Prostate gland (tissue), 2 donors: ENCODE measurements at places on chromosomes 11 and 22. TPM values are rescaled to one million over a fixed set of nuclear protein-coding genes. Genes with fewer than 3 reads are reported as not detected.

DNA sequence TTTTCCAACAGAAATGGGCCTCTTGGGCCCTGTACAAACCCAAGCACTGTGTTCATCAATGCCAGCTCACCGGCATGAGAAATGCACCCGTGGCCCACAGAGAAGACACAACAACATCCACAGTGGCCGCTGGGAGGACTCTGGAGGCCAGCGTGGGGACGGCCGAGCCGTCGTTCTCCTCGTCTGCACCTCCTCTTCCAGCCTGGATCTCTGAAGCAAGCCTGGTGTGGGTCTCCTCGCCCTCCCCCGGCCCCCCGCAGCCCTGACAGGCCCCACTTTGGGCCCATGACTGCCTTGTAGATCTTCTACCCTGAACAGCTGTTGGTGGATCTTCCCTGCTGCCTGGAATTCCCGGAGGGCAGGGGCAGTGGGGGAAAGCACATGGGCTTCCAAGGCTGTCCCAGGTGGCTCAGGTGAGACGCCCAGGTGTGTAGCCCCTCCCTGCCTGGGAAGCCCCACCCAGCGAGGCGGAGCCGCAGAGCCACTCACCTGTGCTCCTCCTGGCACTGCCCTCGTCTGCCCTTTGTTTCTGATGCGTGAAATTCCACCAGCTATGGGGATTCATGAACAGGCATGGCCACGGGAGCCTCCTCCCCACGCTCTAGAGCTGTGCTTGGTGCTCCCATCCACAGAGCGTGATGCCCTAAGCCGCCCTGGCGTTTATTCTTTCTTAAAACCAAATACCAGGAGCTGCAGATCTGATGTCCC, 225.9 kb downstream of the BRD1 start:
- DNase-seq, result no peak

- DNase-seq, result no peak
These were observed 59.5 kb downstream of the TNRC6B start for GRCh38 chr22:40237241-40237640.

Gene MS4A4E
- total RNA-seq, result not detected

DNA sequence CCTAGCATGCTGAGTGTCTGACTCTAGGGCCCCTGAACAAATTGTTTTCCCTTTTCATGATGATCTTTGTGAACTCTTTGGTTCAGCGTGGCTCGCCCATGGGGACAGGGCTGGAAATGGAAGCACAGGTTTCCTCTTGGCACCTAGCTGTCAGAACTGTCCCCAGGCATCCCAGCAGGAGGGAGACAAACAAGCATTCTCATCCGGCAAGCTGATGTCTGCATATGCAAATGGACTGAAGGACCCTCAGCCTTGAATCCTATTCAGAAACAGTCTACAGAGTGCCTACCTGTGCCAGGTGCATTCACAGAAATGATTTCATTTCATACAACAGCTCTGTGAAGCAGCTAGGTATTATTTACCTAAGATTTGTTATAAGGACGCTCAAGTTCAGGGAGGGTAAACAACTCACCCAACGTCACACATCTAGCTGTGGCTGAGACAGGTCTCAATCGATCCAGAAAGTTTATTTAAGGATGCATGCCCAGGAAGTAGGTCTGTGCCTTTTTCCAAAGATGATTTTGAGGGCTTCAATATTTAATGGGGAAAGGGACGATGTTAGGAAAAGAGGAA, 176.4 kb downstream of the KIRREL3 start:
- no peak for DNase-seq

- DNase-seq, result no peak
These were observed 61.4 kb upstream of the MTMR2 start for GRCh38 chr11:95985174-95985808.

Gene DENND6B
- 9.6 TPM for total RNA-seq

DNA sequence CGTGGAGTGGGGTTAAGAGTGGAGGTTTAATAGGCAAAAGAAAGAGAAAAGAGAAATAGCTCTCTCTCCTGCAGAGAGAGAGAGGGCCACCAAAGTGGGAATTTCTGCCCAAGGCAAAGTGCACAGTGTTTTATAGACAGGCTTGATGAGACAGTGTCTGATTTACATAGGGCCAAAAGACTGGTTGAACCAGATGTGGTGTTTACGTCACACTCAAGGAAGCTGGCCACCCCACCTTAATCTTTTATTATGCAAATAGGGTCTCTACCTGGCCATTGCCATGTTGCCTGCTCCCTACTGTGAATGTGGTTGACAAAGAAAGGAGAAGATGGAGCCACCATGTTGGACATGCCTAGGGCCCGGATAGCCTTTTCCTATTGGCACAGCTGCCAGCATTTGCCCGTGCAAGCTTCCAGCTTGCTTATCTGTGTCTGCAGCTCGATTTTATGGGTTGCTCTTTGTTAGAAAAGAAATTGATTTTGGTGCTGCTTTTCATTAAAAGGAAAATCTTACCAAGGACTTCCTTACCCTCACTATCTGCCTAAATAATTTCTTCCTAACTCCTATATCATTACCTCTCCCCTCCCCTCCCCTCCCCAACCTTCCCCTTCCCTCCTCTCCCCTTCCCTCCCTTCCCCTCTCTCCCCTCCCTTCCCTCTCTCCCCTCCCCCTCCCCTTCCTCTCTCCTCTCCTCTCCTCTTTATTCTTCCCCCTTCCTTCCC, 436.0 kb downstream of the NELL1 start:
- DNase-seq, result no peak

GRCh38 chr11:122977470-122978298, 4.0 kb downstream of the BSX start:
- no peak for DNase-seq

Gene ZP1
- 0.68 TPM for total RNA-seq

DNA sequence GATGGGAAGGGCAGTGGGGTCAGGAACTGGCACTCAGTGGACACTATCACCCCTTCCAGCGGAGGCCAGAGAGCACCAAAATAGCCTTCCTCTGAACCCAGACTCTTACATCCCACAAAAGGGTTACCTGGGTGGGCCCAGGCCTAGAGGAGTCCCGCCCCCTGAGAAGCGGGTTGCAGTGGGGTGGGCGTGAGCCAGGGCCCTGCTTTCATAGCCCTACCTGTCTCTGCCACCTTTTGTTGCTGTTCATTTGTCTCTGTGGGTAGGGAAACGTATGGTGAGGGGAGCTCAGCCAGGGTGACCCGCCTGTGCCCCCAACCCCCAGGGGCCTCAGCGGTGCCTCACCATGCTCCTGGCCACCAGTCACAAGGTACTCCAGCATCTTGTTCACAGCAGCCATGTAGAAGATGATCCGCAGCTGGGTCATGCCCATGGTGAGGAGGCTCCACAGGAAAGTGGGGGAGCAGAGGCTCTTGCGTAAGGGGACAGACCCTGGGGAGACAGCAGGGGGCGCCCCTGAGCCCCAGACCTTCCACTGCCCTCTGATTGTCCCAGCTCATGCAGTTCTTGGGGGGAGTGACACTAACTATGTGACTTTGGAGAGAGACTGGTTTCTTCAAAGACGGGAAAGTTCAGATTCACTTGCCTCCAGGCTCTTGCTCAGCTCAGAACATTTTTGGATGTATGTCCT, 24.0 kb downstream of the SLC43A1 start:
- DNase-seq, result no peak

DNA sequence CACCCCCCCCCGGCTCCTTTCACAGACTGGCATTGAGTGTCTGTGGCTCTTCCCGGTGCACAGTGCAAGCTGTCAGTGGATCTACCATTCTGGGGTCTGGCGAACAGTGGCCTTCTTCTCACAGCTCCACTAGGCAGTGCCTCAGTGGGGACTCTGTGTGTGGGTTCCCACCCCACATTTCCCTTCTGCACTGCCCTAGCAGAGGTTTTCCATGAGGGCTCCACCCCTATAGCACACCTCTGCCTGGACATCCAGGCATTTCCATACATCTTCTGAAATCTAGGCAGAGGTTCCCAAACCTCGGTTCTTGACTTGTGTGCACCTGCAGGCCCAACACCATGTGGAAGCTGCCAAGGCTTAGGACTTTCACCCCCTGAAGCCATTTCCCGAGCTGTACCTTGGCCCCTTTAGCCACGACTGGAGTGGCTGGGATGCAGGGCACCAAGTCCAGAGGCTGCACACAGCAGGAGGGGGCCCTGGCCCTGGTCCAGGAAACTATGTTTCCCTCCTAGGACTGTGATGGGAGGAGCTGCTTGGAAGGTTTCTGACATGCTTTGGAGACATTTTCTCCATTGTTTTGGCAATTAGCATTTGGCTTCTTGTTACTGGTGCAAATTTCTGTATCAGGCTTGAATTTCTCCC, 26.0 kb downstream of the BCL2L13 start:
- DNase-seq, result no peak

GRCh38 chr11:127071606-127072005, 71.0 kb upstream of the KIRREL3 start:
- no peak for DNase-seq

Gene TMPRSS6
- total RNA-seq, result 0.45 TPM

- peak; percentile 12 for DNase-seq
These were observed 260.8 kb downstream of the LARGE1 start for GRCh38 chr22:33659448-33659847.

- DNase-seq, result no peak
These were observed 5.0 kb downstream of the EED start for GRCh38 chr11:86249307-86250098.

Gene ESAM
- 18.6 TPM for total RNA-seq
